Stimulated activated CD8-positive, alpha-beta memory T cell treated with anti-CD3 and anti-CD28 coated beads, Interleukin-4, amount 100 ng/mL, for 1 hour (primary cell): ENCODE measurements at places on chromosomes 5 and 9.

DNA sequence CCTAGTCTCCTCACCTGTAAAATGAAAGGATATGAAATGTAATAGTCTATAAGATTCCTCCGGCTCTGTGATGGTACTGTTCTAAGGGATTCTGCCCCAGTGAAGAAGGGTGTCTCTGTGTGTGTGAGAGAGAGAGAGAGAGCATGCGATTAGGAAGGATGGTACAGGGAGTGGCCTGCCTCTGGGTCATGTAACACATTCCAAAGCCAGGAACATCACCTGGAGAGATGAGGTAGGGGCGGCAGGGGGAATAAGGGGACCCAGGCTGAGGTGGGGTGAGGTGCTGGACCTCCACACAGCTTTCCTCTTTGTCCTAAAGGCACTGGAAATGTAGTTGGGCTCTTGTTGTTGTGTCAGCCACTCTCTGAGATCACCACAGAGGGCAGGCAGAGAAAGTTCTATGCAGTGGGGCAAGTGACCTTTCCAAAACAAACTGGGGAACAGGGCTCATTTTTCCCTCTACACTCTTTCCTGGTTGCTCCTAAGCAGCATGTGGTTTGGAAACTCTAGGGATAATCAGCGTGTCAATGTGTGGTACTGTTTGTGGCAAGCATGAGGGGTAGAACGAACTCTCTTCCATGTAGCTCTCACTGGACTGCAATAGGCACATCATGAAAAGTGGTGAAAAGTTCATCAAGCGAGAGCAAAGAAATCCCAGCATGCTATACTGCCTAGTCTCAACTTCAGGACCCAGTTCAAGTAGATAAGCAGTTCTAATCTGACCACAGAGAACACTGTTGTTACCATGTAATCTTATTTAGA, 65.0 kb downstream of the SEMA6A start:
- no peak for DNase-seq

DNA sequence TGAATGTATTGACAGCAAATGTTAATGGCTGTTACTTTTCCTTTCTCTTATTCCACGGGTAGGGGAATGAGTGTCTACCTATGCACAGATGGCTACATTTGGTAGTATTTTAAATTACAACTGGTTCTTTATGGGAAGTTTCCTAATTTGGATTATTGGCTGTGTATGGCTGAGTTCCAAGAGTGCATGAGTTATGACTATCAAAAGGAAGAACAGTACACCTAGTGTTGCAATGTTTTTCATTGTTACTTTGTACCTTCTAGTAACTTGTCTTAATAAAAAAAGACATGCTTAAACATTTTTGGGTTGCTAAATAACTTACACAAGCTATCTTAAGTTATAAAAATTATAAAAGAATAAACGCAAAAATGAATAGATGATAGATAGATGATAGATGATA, 35.8 kb upstream of the MAMDC2 start:
- DNase-seq: no peak

- DNase-seq: no peak
Measured at GRCh38 chr5:131224387-131225201, 39.3 kb upstream of the CDC42SE2 start.

GRCh38 chr5:1874771-1875220, 7.9 kb downstream of the IRX4 start:
- no peak for DNase-seq

DNA sequence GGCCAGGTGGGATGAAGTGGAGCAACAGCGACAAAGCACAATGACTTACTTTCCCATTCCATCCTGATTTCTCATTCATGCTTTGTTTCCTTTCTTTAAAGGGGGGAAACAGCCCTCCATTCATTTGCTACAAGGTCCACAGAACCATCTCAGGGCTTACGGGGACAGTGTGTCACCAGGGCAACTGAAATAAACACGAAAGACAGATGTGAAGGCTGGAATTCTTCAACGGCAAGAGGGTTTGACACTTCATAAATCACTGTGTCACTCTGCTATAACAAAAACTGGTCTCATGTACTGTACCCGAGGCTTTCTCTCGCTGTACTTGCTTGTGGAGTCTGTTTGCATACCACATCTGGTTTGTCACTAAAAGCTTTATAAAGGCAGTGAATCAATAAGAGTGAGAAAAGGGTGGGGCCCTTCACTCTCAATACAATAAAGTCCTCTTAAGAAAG, 150.8 kb downstream of the EFNA5 start:
- no peak for DNase-seq

DNA sequence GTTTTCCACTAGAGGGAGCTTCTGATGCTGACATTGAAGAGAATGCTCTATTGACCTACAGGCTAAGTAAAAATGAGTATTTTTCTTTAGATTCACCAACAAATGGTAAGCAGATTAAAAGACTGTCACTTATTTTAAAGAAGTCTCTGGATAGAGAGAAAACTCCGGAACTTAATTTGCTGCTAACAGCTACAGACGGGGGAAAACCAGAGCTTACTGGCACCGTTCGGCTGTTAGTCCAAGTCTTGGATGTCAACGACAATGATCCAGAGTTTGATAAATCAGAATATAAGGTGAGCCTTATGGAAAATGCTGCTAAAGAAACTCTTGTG, 764 bp downstream of the PCDHA11 start:
- no peak for DNase-seq

- no peak for DNase-seq
Measured at GRCh38 chr5:158436271-158437065, 577.5 kb upstream of the CLINT1 start.

DNA sequence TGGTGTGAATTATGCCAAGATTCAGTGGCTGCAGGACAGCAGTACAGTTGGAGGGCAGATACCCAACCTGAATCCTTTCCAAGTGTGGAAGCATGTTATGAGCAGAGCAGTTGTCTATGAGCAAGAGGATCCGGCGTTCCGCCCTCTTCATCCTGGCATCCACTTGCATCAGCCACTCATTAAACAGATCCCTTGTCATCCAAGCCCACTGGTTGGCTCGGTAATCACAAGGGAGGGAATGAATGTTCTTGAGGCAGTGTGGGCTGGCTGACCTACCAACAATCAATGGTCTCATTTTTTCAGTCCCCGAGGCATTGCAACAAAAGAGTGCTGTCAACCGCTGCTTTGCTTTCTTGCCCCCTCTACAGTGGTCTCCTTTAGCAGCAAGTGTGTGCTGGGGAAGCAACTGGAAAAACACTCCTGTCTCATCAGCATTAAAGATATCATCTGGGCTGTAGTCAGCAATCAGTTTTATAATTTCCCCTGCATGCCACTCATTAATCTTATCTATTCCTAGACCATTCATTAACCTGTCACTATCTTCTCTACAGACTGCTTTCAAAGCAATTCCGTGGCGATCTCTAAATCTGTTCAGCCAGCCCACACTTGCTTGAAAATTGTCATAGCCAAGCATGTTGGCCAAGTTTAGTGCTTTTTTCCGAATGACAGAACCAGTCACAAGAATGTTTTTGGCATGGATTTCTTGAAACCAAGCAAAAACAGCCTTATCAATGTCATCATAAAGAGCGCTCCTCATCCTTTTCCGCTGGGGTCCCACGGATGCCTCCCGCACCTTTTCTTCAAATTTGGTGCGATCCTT, 4.9 kb downstream of the TIGD6 start:
- no peak for DNase-seq

DNA sequence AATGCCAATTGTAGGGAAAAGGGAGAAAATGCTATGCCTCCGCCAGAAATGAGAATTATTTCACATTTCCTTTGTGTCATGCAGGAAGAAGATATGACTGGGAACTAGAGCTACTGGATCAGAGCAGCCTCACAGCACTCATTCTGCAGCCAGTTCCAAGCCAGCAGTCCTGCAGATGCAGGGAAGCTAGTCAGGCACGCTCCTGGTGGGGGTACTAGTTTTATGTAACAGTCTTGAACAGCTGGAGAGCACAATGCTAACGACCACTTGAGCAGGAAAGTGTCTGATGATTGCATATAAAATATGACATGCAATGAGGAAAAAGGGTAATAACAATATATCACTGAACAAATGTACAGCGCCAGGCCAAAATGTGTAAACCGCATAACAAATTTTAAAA, 21.7 kb downstream of the CDH10 start:
- DNase-seq: no peak

DNA sequence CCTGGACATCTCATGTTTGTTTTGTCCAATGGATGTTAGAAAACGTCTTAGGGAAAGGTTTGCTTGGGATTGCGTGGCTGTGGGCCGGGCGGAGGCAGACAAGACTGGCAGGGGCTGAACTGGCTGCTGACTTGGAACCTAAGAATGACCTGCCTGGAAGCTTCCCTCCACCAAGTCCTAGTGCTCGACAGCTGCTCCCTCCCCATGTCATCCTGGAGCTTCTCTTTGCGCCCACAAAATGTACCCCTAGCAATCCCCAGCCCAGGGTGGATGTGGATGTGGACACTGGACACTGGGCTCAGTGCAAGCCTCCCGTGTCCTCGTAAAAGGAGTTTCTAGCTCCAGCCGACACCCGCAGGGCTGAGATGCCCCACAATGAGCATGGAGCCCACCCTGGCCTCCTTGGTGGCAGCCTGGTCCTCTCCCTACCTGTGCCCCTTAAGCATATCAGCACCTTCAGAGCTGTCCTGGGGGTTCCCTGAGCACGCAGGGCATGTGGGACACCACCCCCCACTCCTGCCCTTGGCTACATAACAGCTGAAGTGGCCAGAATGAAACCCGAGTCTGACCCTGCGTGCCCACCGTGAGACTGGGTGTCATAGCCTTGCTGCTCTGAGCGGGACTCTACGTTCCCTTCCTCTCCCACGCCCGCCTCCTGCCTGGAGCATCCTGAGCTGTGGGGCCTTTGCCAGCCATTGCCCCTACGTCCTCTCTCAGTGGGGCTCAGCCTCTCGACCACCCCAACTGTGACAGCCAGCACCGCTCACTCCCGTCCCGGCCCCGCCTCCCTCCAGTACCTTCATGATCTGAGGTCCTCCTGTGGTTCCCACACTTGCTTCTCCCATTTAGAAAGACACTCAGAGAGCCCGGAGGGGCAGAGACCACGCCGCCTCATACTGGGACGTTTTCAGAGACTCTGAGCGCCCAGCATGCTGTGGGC, 180.8 kb downstream of the ROR2 start:
- no peak for DNase-seq
